Tongue (tissue), 3 donors: ENCODE measurements at places on chromosomes 12 and 14.

GRCh38 chr14:58763210-58763609 lies 125.4 kb downstream of the DACT1 start:
- no peak for DNase-seq

DNA sequence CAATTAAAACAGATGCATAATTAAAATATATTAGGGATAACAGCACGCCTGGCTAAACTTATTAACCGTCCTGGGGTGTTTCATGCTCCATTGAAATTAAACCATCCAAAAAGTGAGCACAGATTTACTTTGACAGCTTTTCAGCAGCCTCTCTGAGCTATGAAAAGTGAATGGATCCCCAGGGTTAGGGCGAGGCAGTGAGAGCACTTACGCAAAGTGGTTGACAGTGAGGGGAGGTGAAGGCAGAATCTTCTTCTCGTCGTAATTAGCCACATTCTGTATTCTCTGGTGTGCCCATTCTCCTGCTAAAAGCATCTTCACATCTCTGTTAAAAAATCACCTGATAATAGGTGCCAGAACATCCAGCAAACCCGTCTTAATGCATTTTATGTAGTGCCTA lies 1.9 kb downstream of the TMTC2 start:
- DNase-seq = no peak

DNA sequence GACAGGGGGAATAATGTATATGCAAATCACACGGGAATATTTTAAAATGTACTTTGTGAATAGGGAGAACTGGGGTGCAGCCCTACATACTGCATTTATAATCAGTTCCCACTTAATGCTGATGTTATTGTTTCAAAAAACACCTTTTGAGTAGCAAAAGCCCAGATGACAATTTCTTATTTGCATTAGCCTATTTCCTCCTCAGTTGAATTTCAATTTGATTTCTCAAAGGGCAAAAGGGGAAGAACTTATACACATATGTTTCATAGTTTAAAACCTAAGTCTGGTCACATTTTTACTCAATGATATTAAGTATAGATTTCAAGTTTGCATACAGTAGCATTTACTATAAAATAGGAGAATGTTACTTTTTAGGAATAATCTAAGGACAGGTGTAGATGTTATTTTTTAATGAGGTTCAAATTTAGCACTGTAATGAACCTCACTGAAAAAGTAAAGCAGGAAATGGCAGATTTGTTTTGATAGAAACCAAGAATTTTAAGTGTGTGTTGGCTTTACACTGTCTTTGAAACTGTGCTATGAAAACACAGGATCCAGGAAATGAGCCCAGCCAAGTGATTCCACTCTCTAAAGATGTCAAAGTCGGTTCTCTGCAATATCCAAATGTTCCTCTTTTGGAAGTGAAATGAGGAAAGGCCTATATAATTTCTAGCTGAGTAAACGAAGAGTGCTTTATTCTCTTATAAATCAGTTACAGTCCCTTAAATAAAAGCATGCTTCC lies 367.4 kb downstream of the BTG1 start:
- peak; percentile 52 for DNase-seq

DNA sequence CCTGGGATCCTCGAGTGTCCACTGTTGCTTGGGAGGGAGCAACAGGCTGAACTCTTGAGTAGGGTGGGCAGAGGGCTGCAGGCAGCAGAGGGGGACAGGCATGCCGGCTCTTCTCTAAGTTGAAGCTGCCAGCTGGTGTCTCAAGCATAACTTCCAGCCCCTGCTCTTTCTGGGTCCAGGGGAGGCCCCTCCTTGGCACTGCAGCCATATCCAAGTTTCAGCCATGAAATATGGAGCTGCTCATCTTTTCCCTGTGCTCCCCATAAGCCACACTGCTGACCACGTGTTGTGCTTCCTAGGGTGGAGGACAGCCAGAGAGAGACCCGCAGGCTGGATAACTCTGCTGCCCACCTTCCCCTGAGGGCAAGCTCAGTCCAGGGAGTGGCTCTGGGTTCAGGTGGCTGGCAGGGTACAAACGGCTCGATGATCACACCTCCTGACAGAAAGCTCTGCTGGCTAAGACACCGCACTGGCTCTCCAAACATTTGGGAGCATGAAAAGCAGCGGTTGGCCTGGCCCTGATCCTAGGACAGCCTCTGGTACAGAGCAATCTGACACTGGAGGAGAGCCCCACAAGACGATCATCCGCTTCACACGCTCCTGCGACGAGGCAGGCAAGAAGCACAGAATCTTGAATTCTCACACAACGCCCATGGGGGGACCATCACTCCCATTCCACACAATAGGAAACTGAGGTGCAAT lies 79.6 kb downstream of the PITPNM2 start:
- peak; percentile 74 for DNase-seq
